ENCODE measurements at places on chromosomes 6 and 20.

DNA sequence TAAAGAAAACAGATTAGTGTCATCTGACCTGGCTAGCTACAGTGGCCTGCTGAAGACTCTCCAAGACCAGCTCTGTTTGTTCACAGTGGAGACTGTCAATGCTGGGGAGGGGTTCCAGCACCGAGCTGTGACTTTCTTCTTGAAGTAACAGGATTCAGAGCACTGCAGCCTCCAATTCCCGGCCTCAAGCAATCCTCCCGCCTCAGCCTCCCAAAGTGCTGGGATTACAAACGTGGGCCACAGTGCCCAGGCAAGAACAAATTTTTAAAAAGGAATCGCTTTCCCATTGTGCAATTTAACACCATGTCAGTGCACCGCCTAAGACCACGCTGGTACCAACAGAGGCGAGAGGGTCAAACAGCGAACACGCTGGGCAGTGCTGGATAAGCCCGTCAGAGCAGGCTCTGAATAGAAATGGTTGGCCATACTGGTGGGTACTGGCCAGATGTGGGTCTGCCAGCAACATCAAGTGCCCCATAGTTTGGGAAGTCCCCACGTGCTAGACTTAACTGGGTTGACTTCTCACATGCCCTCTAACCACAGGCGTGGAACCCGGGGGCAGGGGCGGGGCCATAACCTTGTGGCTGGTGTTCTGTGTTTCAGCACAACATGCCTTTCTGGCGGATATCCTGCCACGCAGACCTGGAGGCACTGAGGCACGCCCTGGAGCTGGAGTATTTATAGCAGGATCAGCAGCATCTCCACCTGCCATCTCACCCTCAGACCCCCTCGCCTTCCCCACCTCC, 168.9 kb downstream of the ZMYND8 start:
- no peak for DNase-seq

GRCh38 chr6:70651326-70651905, 16.3 kb upstream of the SMAP1 start:
- no peak for DNase-seq

DNA sequence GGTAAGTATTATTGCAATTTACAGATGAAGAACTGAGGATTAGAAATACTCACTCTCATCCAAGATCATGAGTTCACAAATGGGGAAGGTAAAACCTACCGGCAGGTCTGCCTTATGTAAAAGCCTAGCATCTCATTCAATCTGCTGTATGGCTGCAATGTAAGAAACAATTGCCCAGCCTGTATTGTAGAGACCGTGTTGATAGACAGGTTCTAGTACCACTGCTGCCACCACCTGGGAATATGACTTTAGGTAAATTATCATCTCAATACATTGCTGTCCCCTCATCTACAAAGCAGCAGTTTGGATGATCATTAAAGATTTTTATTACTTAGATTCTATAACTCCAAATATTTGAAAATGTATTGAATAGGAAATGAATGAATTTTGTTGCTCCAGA, 23.3 kb upstream of the ARHGAP18 start:
- DNase-seq: no peak

- no peak for DNase-seq
Measured at GRCh38 chr20:43973231-43973630, 58.6 kb downstream of the TOX2 start.

- no peak for DNase-seq
Measured at GRCh38 chr6:83371423-83371822, 59.4 kb downstream of the ME1 start.

- DNase-seq: no peak
Measured at GRCh38 chr6:125549202-125549884, 200.1 kb upstream of the HEY2 start.

DNA sequence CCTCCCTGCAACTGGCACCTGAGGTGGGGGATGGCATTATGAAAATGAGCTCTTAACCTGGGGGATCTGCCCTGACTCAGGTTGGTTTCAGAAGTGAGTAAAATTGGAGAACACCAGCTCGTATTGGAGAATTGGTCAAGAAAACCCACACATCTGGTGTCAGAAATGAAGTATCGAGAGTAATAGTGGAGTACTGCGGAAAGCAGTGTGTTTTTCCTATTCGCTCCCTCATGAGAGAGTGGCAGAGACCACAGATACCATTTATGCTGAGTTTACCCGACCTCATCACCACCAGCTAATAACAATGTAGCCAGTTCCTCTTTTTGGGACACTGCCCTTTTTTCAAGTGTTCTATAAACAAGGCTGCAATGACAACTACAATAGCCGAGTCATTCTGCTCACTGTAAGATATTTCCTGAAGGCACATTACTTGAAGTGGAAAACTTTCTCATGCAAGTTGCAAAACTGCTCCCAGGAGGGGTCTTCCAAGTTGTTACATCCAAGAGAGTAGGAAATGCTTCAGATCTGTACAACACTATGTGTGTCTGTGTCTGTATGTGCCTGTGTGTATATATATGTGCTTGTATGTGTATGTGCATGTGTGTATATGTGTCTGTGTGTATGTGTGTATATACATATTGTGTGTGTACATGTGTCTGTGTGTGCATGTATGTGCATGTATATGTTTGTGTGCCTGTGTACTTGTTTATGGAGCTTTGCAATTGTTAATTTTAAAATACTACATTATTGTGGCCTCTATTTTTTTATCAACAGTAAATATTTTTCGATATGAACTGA, 106.0 kb upstream of the CST7 start:
- no peak for DNase-seq

- DNase-seq: no peak
Measured at GRCh38 chr20:33431797-33432381, 11.7 kb downstream of the SNTA1 start.

GRCh38 chr6:12010635-12011275, 1.4 kb upstream of the HIVEP1 start:
- DNase-seq: peak; percentile 17

DNA sequence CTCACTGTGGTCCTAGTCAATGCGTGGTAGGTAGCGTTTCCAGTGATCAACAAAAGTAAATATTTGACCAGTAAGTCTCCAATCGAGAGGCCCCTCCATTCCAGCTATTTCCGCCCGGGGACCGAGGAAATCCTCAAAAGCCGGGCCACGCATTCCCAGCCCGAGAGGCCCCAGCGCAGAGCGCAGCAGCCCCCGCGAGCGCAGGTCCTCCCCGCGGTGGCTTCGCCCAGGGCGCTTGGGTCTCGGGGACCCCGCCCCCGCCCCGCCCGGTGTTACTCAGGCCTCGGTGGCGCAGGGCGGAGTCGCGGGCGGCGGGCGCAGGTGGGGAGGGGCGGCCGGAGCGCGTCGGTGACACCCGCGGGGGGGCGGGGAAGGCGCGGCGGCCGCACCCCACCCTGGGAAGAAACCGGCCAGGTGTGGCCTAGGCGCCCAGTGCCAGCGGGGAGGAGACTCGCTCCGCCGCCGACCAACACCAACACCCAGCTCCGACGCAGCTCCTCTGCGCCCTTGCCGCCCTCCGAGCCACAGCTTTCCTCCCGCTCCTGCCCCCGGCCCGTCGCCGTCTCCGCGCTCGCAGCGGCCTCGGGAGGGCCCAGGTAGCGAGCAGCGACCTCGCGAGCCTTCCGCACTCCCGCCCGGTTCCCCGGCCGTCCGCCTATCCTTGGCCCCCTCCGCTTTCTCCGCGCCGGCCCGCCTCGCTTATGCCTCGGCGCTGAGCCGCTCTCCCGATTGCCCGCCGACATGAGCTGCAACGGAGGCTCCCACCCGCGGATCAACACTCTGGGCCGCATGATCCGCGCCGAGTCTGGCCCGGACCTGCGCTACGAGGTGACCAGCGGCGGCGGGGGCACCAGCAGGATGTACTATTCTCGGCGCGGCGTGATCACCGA, at the start of gene DSP:
Gene DSP, plus strand, starts transcription at position 497 of the 890 bp plus-strand sequence. Its CDS starts 245 bp downstream, at position 742.
- DNase-seq: peak; percentile 59

GRCh38 chr20:21125072-21125848, 622 bp upstream of the KIZ start:
- peak; percentile 65 for DNase-seq

- DNase-seq: no peak
Measured at GRCh38 chr20:9024606-9025005, 44.3 kb upstream of the PLCB4 start.

- DNase-seq: peak; percentile 29
Measured at GRCh38 chr6:39824030-39824926, 32.1 kb downstream of the DAAM2 start.

DNA sequence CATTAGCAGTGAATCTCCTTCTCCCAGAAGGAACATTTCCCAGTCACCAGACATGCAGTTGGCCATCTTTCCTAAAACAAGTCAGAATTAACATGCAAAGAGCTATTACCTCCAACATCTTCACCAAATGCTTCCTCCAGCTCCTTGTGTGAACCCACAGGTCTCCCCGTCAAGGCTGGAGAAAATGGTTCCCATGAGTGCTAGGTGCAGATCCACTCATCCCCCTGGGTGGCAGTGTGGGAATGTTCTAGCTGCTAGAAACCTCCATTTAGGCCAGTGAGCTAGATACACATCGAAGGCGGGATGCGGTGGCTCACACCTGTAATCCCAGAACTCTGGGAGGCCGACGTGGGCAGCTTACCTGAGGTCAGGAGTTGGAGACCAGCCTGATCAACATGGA, 603.9 kb upstream of the SLC35B3 start:
- no peak for DNase-seq

GRCh38 chr6:37239950-37240713, 17.4 kb upstream of the TBC1D22B start:
- DNase-seq: peak; percentile 86

GRCh38 chr6:36897609-36898008, 11.9 kb downstream of the C6orf89 start:
- no peak for DNase-seq

DNA sequence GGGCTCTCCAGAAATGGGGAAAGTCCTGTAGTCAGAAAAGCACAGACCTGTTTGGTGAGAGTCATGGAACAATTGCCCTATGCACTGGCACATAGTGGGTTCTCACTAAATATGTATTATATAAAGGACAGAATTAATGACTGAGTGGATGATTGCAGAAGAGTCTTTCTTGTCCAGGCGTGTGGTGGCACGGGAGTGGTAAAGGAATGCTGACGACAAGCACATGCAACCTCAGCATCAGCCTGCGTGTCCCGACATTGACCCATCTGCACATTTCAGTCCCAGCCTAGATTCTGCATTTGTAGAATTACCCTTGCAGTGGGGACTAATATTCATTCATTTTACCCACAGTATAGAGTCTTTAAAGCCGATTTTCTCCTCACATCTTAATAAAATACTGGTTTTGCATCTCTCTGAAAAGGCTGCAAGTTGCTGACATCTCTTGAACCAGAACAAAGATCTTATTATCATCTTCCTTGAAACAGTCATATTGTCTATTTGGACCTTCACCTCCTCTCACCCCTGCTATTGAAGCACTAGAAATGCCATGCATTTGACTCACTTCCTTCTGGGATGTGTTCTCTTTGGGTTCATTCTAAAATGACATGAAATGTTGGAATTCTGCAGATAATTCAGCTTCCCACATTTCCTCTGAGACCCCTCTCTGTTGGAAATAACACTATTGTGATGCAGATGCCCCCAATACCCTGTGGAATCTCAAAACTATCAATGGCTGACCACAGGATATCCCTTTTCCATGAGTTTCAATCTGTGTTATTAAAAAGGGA, 883.6 kb upstream of the FLRT3 start:
- DNase-seq: no peak

- DNase-seq: no peak
Measured at GRCh38 chr6:25232479-25232878, 46.7 kb upstream of the CARMIL1 start.

DNA sequence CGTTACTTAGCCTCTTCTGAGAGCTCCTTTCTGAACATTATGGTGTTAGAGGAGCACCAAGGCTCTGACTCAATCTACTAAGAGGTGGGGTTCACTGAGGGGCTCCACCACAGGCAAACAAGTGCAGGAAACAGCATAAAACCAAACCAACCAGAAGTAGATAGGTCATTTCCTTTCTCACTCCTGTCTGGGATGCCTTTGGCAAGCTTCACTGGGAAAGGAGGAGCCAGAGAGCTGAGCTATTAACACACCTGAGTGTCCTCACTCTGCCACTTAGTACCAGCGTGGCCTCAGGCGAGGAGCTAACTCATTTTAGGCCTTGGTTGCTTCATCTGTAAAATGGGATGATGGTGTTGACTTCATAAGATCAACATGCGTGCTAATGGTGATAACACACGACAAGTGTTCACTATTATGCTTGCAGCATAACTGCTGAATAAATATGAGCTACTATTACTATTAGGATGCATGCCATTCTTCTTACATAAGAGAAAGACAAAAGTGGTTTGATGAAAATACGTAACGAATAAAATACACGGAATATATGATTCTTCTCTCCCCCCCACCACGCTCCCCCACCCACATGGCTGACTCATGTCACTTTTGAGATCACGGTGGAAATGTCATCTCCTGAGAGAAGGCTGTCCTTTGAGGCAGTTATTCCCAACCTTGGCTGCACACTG, 185.4 kb downstream of the BCAS1 start:
- DNase-seq: no peak

GRCh38 chr20:6178537-6178936, 55.7 kb upstream of the FERMT1 start:
- no peak for DNase-seq

DNA sequence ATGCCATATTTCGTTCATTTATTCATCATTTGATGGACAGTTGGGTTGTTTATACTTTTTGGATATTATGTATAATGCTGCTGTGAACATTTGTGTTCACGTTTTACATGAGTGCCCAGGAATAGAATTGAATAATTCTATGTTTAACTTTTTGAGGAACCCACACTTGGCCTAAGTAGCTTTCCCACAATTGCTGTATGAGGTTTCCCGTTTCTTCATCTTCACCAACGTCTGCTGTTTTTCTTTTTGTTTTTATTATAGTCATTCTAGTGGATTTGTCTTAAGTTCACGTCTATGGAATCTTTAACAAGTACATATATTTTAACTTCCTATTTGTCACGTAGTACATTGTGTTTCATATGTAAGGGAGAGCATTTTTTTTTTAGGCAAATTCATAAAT, 110.3 kb downstream of the JARID2 start:
- DNase-seq: no peak

DNA sequence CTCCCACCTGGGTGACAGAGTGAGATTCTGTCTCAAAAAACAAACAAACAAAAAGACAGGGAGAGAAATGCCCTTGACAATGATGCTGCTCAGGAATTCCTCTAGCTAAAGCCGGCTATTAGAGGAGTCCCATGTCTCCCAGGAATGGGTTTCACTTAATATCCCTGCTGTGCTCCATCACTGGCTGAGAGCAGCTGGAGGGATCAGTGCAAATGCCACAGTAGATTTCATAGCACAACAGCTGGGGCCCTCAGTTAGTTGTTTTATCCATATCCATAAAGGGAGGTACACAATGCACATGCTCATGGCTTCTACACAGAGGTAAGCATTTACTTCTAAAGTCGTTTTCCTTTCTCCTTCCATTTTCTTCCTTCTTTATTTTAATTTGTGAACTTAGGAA, 742.0 kb upstream of the POU3F2 start:
- DNase-seq: no peak

All from NCI-H510A (cell line).